Heart left ventricle (tissue), 16 donors: ENCODE measurements at places on chromosomes 5 and 9. TPM values are rescaled to one million over a fixed set of nuclear protein-coding genes. Genes with fewer than 3 reads are reported as not detected.

EPB41L4B gene
- 16.5 TPM for total RNA-seq

C5orf52 gene
- total RNA-seq = not detected

DNA sequence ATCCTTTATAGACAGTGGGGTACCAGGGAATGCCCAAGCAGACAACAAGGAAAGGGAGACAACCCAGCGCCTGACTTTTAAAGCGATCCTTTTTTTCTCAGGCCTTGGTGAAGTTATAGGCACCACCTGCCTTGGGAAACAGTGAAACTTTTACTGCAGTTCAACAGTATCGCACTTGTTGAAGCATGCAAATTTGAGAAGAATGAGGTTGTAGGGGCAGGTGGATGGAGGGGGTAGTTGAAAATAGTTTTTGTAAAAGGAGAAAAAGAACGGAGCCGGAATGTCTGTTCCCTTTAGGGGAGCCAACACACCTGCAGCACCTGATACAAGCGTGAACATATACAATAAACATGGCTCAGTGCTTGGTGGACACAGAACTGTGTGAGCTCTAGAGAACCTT, 190.2 kb upstream of the NR3C1 start:
- DNase-seq = no peak

DNA sequence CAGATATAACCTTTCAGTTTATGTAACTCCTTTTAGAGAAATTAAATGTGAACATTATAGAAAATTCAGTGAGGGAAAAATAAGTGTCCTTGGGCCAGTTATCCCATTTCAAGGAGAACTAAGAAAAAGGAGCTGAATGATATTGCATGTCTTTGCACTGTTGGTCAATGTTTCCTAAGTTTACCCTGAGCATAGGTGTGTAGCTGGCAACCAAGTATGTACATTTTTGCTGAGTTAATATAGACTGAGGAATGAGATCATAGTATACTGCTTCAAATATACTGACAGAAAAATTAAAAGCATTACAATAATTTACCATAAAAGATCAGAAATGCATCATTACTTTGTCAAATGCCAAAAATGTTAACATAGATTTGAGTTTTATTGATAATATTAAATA, 2128.7 kb upstream of the C9orf72 start:
- DNase-seq = no peak

GRCh38 chr5:172064766-172065165, 58.3 kb upstream of the FBXW11 start:
- DNase-seq = no peak

GRCh38 chr5:74105126-74105780, 479.3 kb downstream of the ARHGEF28 start:
- DNase-seq = peak; percentile 16

FAM153A gene
- 1.1 TPM for total RNA-seq

EPB41L4A gene
- total RNA-seq = 34.5 TPM

- no peak for DNase-seq
These were observed 404 bp downstream of the MRNIP start for GRCh38 chr5:179858241-179858585.

GRCh38 chr5:58294598-58295305, 165.1 kb downstream of the PLK2 start:
- no peak for DNase-seq

DNA sequence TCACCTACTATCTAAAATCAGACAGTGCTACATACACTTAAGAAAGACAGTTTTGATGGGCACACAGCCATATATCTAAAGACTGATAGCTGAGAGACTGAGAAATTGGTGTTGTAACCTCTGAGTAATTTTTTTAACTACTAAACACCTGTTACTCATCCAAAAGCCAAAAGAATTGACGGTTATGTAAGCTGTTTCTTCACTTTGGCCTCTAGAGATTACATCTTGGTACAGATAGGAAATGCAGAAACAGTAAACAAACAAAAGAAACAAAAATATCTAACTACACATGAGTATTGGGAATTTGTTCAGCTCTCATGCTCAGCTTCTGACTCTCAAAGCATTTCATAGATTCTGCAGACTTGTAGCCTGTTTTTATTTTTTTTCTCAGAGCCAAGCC, 152.1 kb upstream of the GAS1 start:
- no peak for DNase-seq

NUTM2F gene
- not detected for total RNA-seq

DNA sequence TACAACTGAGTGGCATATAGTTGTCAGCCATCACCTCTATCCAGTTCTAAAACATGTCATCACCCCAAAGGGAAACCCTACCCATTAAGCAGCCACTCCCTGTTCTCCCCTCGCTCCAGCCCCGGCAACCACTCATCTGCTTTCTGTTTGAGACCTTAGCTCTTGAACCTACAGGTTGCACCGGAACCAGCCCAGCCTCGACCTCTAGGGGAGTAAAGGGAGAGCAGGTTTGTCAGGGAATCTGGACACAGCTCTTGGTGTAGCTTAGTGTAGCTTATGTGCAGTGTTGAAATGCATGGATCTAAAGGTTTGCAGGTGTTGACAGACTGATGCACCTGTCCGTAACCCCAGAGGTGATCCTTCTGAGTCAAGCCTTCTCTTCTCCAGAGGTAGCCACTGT, 30.0 kb downstream of the NEURL1B start:
- no peak for DNase-seq

CDKN2B-AS1 gene
- 0.38 TPM for total RNA-seq

CCDC192 gene
- not detected for total RNA-seq

- no peak for DNase-seq
These were observed 62.2 kb upstream of the SLC2A8 start for GRCh38 chr9:127334725-127335124.

- no peak for DNase-seq
These were observed 50.8 kb upstream of the FOXE1 start for GRCh38 chr9:97802276-97802675.

- no peak for DNase-seq
These were observed 12.6 kb downstream of the PBX3 start for GRCh38 chr9:125759764-125760129.

- no peak for DNase-seq
These were observed 7.6 kb downstream of the SLC31A2 start for GRCh38 chr9:113158446-113158845.

BTNL8 gene
- not detected for total RNA-seq

DNA sequence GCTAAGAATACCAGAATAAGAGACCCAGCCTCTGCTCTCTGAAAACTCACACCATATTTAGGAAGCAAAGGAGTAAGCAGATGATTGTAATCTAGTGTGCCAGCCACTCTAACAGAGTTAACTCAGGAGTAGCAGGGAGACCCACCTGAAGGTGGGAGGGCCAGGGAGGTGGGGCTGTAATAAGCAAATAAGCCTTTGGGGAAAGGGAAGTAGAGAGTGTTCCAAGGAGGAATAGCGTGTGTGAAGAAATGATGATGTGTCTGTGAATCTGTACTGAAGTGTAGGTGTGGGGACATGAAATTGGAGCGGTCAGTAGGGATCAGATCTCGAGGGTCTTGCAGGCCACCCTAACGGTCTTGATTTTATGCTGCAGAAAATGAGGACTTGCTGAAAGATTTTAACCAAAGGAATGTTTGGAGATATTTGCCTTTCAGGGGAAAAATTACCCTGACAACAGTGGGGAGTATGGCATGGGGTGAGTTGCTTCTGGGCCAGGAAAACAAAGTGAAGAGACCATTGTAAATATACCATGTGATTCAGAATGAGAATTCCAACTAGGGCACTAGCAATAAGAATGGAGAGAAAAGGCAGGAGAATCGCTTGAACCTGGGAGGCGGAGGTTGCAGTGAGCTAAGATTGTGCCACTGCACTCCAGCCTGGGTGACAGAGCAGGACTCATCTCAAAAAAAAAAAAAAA, 44.1 kb upstream of the FSD1L start:
- DNase-seq = no peak

CD180 gene
- 0.80 TPM for total RNA-seq

- no peak for DNase-seq
These were observed 32.8 kb downstream of the ENTREP1 start for GRCh38 chr9:69357821-69358220.

GRCh38 chr9:126147936-126148870, 178.4 kb upstream of the MVB12B start:
- DNase-seq = no peak

STOML2 gene
- 123 TPM for total RNA-seq

GRCh38 chr5:131022811-131023497, 142.1 kb downstream of the HINT1 start:
- DNase-seq = no peak

GRCh38 chr9:127077644-127077946, 44.8 kb downstream of the ANGPTL2 start:
- no peak for DNase-seq

NME5 gene
- total RNA-seq = 5.1 TPM

GRCh38 chr5:6349387-6349786, 29.0 kb downstream of the MED10 start:
- no peak for DNase-seq

SPATA31D4 gene
- not detected for total RNA-seq

GRIA1 gene
- 0.07 TPM for total RNA-seq

SNX2 gene
- 38.5 TPM for total RNA-seq

- DNase-seq = no peak
These were observed 181.5 kb upstream of the RAI14 start for GRCh38 chr5:34474573-34475021.

GRCh38 chr5:19058216-19058615, 929.8 kb downstream of the CDH18 start:
- no peak for DNase-seq

CDH6 gene
- total RNA-seq = 3.5 TPM

S100Z gene
- 0.29 TPM for total RNA-seq

DNA sequence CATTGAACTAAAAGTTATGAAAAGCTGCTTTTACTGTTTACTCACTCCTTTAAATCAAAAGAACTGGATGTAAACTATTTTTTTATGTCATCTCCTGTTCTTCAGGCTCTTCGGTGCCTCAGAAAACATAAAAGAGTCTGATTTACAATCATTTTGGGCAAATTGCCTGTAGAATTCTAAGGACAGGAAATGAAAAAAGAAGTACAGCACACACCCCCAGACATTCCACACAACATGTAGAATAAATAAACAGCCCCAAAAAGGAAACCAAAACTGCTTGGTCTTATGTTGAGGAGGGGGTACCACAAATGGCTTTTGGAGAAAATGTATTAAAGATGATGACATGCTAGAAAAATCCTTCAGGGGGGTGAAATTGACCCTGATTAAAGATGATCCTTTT, 57.2 kb downstream of the ITGA1 start:
- no peak for DNase-seq

GFI1B gene
- not detected for total RNA-seq

GRCh38 chr5:53321721-53322120, 158.7 kb upstream of the FST start:
- no peak for DNase-seq

CDC23 gene
- total RNA-seq = 25.6 TPM

DNA sequence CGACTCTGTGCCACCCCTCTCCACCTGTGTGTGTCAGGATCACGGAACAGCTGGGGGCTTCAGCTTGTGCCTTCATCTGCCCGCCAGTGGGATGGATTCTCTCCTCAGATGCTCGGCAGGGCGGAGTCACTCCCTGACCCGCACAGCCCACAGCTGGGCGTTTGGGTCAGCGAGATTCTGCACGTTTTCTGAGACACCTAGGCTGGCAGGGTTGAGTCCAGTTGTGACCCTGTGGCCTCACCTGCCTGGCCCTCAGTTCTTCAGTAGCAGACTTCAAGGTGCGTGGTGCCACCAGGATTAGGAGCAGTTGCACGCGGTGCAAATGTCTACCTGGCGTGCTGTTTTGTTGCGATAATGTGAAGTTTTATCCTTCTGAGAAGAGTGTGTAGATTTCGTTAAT, 5.0 kb downstream of the NDUFS6 start:
- no peak for DNase-seq

DNA sequence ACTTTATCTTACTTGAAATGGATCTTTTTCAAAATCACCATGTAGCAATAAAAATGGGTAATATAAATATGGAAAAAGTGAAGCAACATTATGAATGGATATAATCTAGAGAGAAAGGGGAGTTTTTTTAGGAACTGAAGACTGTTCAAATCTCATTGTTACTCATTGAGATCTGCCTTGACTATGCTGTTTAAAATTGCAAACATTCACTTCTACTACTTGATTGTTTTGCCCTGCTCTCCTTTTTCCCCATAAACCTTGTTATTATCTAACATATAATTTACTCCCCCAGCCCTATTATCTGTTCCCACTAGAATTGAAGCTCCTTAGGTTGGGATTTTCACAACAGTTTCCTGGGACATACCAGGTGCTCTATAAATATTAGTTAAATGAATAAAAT, 22.0 kb downstream of the PAM start:
- no peak for DNase-seq

- DNase-seq = no peak
These were observed 53.7 kb upstream of the ANKH start for GRCh38 chr5:14925326-14925725.

GRCh38 chr5:93902288-93902687, 160.9 kb upstream of the POU5F2 start:
- no peak for DNase-seq

CCDC187 gene
- total RNA-seq = not detected

- DNase-seq = peak; percentile 68
These were observed 18.7 kb downstream of the DAPK1 start for GRCh38 chr9:87516222-87516925.

DNA sequence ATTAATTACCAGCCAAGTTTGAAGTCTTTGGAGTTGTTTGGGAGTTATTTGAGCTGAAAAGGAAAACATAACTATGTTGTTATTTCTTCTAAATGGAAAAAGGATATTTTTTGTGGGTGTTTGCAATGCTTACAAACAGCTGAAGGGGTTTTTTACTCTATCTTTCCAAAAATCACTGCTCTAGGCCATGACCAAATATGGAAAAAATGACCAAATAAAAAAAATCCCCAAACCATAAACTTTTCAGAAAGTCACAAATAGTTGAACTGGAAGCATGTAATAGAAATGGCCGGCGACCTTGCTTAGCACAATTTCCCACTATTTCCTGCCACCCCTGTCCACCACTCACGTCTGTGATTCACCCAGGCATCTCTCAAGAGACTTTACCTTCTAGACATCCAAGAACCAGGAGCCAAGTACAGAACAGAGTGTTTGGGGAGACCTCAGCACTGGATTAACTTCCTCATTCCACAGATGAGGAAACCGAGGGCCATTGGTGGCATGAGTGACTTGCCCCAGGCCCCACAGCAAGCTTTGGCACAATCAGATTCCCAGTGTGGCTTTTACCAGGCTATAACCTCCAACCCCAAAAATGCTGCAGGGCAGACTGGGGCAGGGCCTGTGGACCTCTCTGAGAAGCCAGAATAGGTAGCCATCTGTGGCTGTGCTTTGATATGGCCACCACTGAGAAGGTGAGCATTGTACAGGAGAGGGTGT, 84.5 kb downstream of the NRG2 start:
- no peak for DNase-seq

GRCh38 chr9:95463148-95464060, 53.4 kb downstream of the PTCH1 start:
- no peak for DNase-seq

IFNB1 gene
- total RNA-seq = not detected

P4HA2 gene
- total RNA-seq = 80.7 TPM
